ENCODE measurements at places on chromosomes 12 and 14.
A peak's percentile ranks its signal among the peaks of the same experiment; 100 is the strongest.

DNA sequence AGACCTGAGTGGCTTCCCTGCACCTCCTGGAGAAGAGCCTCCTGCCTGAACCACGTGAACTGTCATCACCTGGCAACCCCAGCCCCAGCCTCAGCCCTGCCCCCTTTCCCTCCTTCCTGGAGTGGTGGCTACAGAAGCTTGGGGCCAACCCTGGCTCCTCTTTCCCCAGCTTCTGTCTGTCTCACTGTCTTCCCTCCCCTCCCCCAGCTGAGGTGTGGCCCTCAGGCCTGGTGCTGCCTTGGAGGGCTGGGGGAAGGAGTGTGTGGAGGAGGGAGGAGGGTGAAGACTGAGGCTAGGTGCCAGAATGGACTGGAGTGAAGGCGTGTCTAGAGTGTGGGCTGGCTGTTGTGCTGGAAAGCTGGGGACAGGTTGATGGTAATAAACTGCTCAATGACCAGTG is 9.7 kb downstream of the NFATC4 start:
- no peak for DNase-seq

GRCh38 chr14:73428353-73428824 is 30.0 kb downstream of the NUMB start:
- no peak for DNase-seq

DNA sequence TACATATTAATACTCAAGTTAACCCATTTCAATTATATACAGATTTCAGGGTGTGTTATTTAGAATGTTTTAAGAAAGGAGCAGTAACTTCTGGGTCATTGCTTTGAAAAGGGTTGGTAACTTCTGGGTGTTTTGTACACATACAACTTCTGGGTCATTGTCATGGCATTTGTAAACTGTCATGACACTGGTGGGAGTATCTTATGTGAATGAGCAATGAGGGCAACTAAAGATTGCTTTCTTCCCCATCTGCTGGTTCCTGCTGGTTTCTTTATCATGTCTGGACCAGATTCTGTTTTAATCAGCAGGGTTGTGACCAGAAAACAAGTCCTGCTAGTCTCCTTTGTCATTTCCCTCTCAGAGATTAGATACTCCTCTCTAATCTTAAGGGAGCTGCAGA is 713.3 kb downstream of the LRFN5 start:
- no peak for DNase-seq

DNA sequence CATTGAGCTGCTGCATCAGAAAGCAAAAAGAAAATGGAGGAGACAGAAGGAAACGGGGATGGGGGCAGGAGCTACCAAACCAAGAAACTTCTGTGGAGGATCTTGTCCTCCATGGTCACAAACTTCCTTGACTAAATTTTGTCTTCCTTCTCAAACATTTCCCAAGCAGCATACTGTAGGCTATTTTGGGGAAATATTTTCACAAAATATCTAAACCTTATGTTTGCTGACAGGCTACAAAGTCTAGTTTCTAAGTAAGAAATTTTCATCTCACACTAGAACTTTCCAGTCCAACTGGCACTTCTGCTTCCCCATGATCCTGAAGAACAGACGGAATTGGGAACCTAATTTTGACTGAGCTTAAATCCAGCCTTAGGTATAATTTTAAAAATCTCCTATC is 552.0 kb downstream of the SNAPC1 start:
- no peak for DNase-seq

DNA sequence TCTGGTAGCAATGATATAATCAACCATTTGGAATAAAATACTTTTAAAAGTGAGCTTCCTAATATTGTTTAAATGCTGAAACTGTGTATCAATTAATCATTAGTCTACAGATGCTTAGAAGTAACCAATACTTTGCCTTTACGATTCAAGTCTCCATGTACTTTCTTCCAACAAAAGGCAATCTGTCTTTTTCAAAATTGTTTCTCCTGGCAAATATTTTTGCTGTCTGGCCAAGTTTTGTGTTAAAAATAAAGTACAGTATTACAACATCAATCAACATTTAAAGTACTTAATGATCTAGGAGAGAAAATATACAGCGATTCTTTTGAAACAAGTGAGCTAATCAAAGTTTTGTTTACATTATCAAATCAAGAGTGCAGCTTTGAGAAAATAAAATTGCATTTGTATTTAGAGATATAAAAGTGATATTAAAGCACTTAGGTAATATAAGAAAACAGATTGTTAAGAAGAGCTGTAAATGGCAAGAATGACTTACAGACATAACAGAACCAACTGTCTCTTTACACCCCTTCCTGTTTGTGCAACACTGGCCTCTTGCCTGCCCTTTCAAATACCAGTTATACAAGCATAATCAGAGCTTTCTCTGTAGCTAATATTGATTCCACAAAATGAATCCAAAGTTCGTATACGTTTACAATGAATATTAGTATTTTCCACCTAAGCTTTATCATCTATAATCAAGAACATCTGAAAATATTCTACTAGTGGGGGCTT is 38.2 kb upstream of the FBLN5 start:
- no peak for DNase-seq

- DNase-seq, result peak; percentile 74
Measured at GRCh38 chr12:124567673-124568373, 411 bp upstream of the NCOR2 start.

DNA sequence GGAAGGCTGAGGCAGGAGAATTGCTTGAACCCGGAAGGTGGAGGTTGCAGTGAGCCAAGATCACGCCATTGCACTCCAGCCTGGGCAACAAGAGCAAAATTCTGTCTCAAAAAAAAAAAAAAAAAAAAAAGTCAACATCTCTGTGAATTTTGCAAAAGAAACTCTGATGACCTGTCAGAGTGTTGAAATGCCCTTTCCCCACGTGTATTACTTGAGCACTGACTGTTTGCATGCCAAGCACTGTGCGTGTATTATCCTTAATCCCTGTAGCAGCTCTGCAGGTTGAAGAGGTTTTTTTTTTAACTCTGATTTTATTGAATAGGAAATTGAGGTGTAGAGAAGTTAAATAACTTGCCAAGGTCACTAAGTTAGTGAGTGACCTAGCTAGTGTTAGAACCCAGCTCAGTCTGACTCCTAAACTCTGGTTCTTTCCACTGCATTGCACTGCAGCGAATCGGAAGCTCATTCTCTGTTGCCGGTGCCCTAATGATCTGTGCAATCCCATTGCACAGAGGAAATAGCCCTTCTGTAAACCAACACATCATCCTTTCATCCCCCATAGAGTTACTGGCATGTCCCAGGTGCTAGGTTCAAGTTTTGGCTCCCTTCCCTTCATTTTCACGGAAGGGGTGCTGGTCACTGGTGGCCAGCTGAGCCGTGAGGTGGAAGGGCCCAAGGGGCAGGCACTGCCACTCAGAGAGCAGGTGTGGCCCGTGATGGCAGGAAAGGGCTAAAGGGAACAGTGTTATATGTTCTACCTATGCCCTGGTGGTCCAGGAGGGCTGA is 122.3 kb downstream of the EML1 start:
- no peak for DNase-seq

DNA sequence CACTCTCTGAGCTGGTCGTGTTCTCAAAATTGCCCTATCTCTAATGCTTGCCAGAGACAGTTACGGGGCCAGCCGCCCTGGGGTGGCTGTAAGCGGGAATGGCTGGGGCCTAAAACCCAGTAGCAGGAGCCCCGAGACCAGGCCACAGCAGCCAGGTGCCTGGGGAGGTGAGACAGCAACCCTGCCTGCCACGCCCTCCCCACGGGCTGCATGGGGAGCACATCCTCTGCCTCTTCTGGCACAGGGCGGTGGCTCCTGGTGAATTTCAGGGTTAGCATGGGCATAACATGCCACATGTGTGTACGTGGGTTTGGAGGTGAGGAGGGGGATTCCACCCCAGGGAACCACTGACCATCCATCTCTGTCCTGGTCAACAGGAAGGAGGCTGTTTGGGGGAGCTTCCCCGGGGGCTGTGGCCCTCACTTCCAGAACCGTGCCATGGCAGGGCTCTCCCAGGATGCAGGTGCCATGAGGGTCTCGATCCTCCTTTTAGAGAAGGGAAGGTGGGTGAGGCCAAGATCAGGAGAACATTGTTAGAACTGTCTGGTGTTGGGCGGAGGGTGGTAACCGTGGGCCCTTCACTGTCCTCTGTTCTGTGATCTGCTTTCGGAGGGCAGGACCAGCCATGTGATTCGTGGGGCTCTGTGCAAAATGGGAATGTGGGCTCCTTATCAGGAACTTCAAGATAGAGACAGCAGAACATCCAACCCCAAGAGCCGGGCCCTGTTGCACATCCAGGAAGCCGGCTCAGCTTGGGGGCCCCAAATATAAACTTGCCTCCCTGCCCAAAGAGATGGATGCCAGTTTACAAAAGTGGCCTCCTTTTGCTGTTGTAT is 312.2 kb upstream of the DIO3 start:
- DNase-seq, result no peak

DNA sequence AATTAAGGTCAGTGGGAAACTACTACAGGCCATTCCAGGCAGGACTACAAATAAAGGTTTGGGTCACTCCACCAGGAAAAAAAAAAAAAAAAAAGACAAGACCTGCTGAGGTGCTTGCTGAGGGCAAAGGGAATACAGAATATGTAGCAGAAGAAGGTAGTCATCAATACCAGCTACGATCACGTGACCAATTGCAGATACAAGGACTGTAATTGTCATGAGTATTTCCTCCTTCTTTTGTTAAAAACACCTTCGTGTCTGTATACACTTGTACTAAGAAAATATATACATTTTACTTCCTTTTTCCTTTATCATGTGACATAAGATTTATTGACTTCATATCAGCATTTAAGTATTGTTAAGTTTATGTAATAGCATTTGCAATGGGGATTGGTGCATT is 19.2 kb downstream of the GYS2 start:
- no peak for DNase-seq

DNA sequence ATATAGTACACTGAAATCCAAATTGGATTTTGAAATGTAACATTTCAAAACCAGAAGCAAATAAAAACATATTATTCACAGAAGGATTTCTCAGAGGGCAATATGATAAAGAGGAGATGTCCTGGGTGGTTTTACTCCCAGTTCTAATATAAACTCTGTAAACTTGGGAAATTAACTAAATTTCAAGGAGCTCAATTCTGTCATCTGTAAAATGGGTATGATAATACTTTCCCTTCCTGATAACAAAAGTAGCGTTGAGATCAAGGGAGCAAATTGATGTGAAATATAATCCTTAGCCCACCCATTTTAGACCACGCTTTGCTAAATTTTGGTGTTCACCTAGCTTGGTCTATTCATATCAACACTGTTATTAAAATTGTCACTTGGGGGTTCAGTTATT is 192.5 kb upstream of the BTG1 start:
- no peak for DNase-seq

GRCh38 chr12:14770496-14771461 is 32.5 kb downstream of the WBP11 start:
- peak; percentile 83 for DNase-seq

DNA sequence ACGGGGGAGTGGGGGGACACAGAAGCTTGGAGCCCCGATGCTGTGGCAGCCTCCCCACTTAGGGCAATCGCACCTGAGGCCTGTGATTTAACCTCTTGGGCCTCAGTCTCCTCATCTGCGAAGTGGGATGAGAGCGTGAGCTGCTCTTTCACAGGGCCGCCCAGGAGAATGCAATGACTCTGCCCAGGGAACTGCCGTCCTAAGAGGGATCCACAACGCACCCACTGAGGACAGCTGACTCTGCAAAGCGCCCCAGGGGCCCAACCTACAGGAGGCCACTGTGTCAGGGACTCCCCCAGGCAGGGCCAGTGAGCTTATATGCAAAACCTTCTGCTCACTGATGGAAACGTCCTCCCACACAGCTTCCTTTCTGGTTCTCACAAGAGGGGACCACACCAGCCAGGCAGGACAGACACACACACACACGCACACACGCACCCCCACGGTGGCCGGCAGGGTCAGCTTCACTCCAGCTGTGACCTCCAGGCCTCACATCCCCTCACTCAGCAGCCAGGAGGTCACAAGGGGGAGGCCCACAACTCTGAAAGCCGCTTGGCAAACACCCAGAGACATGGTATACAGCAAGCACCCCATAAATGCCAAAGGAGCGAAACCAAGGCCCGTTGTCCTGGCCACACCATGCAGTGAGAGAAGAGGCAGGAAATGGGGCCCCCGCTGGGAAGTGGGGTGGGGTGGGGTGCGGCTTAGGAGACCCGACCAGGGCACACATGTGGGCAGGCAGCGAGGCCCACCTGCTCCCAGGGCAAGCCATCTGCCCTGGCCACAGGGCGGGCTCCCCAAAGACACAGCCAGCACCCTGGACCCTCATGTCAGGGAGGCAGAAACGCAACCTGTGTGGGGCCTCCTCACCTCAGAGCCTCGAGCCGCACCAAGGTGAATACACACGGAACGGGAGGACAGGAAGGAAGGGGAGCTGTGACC is 73.3 kb downstream of the NCOR2 start:
- no peak for DNase-seq

All from COR-L47 (cell line).